Body of pancreas (tissue), 4 donors: ENCODE measurements at places on chromosomes 4 and X.
A peak's percentile ranks its signal among the peaks of the same experiment; 100 is the strongest.

GRCh38 chr4:147571036-147571770 is 46.0 kb upstream of the TMEM184C start:
- H3K4me3 ChIP-seq = no peak overlapping the region
- no peak overlapping the region for H3K27ac ChIP-seq
- H3K27me3 ChIP-seq = no peaks in the 10 kb centered on the region
- no peaks in the 10 kb centered on the region for H3K36me3 ChIP-seq
- no peak for DNase-seq
- no peaks in the 10 kb centered on the region for H3K4me1 ChIP-seq

GRCh38 chr4:4643306-4643705 is 101.5 kb upstream of the STX18 start:
- H3K27ac ChIP-seq = no peak overlapping the region
- H3K4me3 ChIP-seq = no peak overlapping the region
- DNase-seq = no peak
- H3K27me3 ChIP-seq = no peaks in the 10 kb centered on the region
- H3K36me3 ChIP-seq = no peaks in the 10 kb centered on the region
- H3K4me1 ChIP-seq = no peaks in the 10 kb centered on the region

DNA sequence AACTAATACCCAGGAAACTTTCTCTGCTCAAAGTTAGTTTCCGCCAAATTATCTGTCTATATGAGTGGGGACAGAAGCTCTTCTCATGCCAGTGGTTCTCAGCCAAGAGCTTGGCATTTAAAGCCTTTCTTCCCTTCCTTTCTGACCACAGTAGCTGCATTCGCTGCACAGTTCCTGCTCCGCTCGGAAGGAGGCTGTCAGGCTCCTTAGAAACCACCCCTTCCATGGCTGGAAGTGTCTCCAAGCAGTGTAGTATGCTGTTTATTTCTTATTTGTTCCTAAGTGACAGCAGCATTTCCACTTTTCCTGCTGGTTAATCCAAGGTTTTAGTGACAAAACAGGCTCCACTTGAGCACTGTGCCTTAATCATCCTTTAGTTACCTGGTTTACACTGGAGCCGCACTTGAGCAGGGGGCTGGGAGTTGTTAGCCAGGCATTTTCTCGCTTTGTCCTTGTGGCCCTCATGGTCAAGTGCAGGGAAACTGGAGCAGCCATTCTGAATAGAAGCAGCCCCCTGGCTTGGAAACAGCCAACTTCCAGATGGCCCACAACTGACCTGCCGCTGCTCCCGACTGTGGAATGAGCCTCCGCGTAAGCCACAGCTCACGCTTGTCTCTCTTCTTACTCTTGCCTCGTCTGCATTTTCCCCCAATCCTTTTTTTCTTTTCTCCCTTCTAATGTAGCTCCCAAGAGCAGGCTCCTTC is 739.4 kb upstream of the TENM3 start:
- no peaks in the 10 kb centered on the region for H3K27me3 ChIP-seq
- H3K27ac ChIP-seq = no peak overlapping the region
- no peak for DNase-seq
- no peak overlapping the region for H3K4me3 ChIP-seq
- H3K36me3 ChIP-seq = no peaks in the 10 kb centered on the region

DNA sequence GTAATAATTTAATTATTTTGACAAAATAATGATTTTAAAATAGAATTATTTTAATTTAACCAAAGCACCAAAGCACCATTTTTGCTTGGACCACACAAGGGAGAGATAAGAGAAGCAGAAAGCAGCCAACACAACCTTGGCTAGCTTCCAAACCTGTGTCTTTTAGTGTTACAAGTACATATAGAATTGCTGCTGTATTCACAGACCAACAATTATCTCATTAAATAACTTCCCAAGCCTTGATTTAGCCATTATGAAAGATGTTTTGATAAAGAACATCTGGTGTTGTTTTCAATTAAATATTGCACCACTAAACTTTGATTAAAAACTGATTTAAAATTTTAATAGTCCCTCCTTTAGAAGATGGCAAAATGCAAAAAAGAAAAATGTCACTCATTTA is 14.0 kb upstream of the IGFBP7 start:
- H3K27me3 ChIP-seq = no peaks in the 10 kb centered on the region
- no peak for DNase-seq
- H3K4me3 ChIP-seq = no peak overlapping the region

DNA sequence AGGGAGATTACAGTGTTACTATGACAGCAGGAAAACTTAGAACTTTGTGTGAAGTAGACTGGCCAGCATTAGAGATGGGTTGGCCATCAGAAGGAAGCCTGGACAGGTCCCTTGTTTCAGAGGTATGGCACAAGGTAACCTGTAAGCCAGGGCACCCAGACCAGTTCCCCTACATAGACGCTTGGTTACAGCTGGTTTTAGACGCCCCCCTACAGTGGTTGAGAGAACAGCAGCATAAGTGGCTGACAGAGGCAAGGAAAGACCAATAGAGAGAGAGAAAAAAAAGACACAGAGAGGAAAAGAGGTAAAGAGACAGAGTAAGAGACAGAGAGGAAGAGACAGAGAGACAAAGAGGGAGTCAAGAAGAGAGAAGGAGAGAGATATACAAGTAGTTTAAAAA is 144.5 kb downstream of the GC start:
- no peak overlapping the region for H3K27ac ChIP-seq
- no peak for DNase-seq
- H3K4me3 ChIP-seq = no peak overlapping the region
- no peaks in the 10 kb centered on the region for H3K4me1 ChIP-seq
- no peaks in the 10 kb centered on the region for H3K27me3 ChIP-seq
- no peaks in the 10 kb centered on the region for H3K36me3 ChIP-seq

DNA sequence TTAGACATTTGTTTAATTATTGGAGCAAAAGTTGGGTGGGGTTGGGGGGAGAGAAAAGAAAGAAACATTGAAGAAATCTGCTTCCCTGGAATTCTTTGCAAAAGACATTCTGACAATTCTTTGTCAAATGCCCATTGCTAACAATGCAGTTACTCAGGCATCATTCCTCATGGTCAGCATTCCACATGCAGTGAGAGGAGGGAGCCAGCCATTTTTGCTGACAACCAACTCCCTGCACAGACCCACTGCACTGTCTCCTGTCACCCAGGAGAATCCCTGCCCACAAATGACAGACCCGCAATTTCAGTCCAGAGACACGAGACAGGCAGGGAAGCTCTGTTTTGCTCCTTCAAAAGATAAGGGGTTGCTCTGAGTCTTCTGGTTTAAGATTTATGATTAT is 985.1 kb upstream of the SLIT2 start:
- no peak for DNase-seq
- H3K36me3 ChIP-seq = no peaks in the 10 kb centered on the region
- H3K4me1 ChIP-seq = no peaks in the 10 kb centered on the region
- no peak overlapping the region for H3K4me3 ChIP-seq
- no peak overlapping the region for H3K27ac ChIP-seq

- H3K4me3 ChIP-seq = no peak overlapping the region
- H3K36me3 ChIP-seq = no peaks in the 10 kb centered on the region
- DNase-seq = no peak
- no peaks in the 10 kb centered on the region for H3K4me1 ChIP-seq
- no peaks in the 10 kb centered on the region for H3K27me3 ChIP-seq
- no peak overlapping the region for H3K27ac ChIP-seq
These were observed 289.0 kb downstream of the C4orf33 start for GRCh38 chr4:129384974-129385373.

DNA sequence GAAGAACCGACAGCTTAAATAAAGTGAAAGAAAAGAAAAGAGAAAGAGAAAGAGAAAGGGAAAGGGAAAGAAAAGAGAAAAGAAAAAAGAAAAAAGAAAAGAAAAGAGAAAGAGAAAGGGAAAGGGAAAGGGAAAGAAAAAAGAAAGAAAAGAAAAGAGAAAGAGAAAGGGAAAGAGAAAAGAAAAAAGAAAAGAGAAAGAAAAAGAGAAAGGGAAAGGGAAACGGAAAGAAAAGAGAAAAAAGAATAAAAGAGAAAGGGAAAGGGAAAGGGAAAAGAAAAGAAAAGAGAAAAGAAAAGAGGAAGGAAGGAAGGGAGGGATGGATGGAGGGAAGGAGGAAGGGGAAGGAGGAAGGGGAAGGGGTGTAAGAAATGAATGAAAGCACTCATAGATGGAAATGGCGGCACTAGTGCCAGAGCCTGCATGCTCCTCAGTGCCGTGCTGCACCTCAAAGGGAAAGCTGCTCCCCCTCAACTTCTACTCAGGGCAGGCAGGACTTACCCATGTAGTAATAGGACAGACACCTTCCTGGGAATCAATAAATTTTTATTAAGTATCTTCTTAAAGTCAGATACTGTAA is 70.7 kb downstream of the AFAP1 start:
- no peak for DNase-seq
- H3K36me3 ChIP-seq = no peaks in the 10 kb centered on the region
- H3K4me3 ChIP-seq = no peak overlapping the region
- no peak overlapping the region for H3K27ac ChIP-seq

GRCh38 chrX:70916754-70917153 is 8.2 kb upstream of the TEX11 start:
- H3K4me3 ChIP-seq = no peak overlapping the region
- H3K4me1 ChIP-seq = no peaks in the 10 kb centered on the region
- H3K27me3 ChIP-seq = no peaks in the 10 kb centered on the region
- no peak for DNase-seq

- no peaks in the 10 kb centered on the region for H3K36me3 ChIP-seq
- peak; percentile 50 for DNase-seq
- no peaks in the 10 kb centered on the region for H3K4me1 ChIP-seq
- H3K27me3 ChIP-seq = no peaks in the 10 kb centered on the region
- no peak overlapping the region for H3K4me3 ChIP-seq
These were observed 382.7 kb downstream of the UNC5C start for GRCh38 chr4:95165926-95166524.

- no peaks in the 10 kb centered on the region for H3K27me3 ChIP-seq
- DNase-seq = no peak
- no peaks in the 10 kb centered on the region for H3K4me1 ChIP-seq
- no peaks in the 10 kb centered on the region for H3K36me3 ChIP-seq
- no peak overlapping the region for H3K27ac ChIP-seq
These were observed 137.8 kb upstream of the USP38 start for GRCh38 chr4:143046906-143047305.

GRCh38 chr4:140693562-140693961 is 62.6 kb downstream of the TBC1D9 start:
- H3K4me1 ChIP-seq = no peaks in the 10 kb centered on the region
- no peak overlapping the region for H3K27ac ChIP-seq
- H3K27me3 ChIP-seq = no peaks in the 10 kb centered on the region
- no peak overlapping the region for H3K4me3 ChIP-seq
- no peak for DNase-seq
- H3K36me3 ChIP-seq = no peaks in the 10 kb centered on the region

DNA sequence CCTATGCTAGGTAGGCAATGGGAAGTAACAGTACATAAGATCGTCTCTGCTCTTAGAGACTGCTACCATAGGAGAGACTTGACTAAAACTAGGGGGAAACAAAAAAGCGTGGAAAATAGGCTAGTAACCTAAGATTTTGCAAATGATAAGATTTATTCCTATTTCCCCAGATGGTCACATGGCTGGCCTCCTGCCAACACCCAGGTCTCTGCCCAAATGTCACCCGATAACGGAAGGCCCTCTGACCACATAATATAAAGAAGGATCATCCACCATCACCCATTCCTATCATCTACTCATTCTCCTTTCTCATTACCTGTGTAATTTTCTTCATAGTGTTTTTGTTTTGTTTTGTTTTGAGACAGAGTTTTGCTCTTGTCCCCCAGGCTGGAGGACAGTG is 4.7 kb downstream of the LAMP2 start:
- no peak overlapping the region for H3K4me3 ChIP-seq
- no peak for DNase-seq
- no peaks in the 10 kb centered on the region for H3K27me3 ChIP-seq
- no peaks in the 10 kb centered on the region for H3K36me3 ChIP-seq

DNA sequence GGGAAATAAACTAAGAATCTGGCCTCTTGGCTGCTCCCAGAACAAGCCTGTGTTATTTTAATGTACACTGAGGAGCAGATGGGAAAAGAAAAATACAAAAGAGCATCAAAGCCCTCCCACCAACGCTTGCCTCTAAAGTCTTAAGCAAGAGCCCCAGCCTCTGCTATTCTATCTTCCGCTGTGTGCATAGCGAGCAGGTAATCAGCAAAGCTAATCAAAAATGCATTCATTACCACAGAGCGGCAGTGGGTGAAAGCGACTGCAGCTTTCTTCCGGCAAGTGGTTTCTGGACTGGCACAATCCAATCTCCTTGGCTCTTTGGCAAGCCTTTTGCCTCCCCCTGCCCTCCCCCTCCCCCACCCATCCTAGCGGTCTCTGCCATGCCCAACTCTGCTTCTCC is 13.5 kb upstream of the GRIA3 start:
- H3K27me3 ChIP-seq = no peaks in the 10 kb centered on the region
- no peak overlapping the region for H3K27ac ChIP-seq
- no peaks in the 10 kb centered on the region for H3K4me1 ChIP-seq
- H3K4me3 ChIP-seq = no peak overlapping the region

DNA sequence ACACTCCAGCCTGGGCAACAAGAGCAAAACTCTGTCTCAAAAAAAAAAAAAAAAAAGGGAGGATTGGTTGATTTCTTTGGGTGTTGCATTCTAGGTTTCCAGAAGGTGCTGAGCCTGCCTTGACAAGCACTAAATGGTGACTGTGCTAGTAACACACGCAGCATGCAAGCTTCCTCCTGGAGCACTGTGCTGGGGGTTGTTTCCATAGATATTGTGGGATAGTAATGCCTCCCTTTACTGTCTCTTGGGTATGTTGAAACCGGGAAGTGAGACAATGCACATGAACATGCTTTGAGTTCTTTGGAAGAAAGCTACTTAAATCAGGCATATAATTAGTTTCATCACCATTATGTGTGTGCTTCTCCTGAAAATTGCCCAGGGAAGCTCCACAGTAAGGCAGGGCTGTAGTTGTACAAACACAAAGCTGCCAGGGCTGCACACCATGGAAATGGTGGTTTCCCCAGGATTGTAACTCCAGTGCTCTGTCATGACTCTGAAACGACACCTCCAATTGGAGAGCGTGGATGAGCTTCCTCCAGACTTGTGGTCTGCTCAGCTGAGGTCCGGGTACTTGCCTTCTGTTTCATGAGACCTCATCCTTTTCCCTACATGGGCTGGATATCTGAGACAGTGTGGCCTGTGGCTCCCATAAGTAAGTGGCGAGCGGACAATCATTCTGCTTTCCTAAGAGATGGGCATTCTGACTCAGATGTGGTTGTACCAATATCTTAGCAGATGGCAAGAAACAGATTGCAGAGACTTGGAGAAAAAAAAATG is 31.5 kb upstream of the STOX2 start:
- H3K27ac ChIP-seq = no peak overlapping the region
- DNase-seq = no peak
- no peak overlapping the region for H3K4me3 ChIP-seq
- H3K4me1 ChIP-seq = peaks cover 20% of the 10 kb centered on the region

GRCh38 chr4:113943863-113944262 is 35.6 kb downstream of the ARSJ start:
- no peaks in the 10 kb centered on the region for H3K4me1 ChIP-seq
- DNase-seq = no peak
- H3K4me3 ChIP-seq = no peak overlapping the region
- H3K27ac ChIP-seq = no peak overlapping the region
- H3K27me3 ChIP-seq = no peaks in the 10 kb centered on the region

- H3K27ac ChIP-seq = no peak overlapping the region
- H3K36me3 ChIP-seq = peaks cover 2% of the 10 kb centered on the region
- no peak overlapping the region for H3K4me3 ChIP-seq
- H3K27me3 ChIP-seq = no peaks in the 10 kb centered on the region
These were observed 40.5 kb downstream of the NFKB1 start for GRCh38 chr4:102541697-102542096.

- no peaks in the 10 kb centered on the region for H3K4me1 ChIP-seq
- H3K36me3 ChIP-seq = no peaks in the 10 kb centered on the region
- H3K27me3 ChIP-seq = no peaks in the 10 kb centered on the region
- no peak overlapping the region for H3K4me3 ChIP-seq
These were observed 42.7 kb upstream of the ZCCHC12 start for GRCh38 chrX:118780911-118781310.
